Occipital lobe (tissue), 3 donors: ENCODE measurements at places on chromosomes 16 and 17. TPM values are rescaled to one million over a fixed set of nuclear protein-coding genes. Genes with fewer than 3 reads are reported as not detected.

Gene TNFRSF13B
- not detected for total RNA-seq

Gene KRT36
- total RNA-seq: not detected

Gene KREMEN2
- total RNA-seq: not detected

Gene KRTAP2-3
- total RNA-seq: not detected
